ENCODE measurements at places on chromosomes 3 and 15. TPM values are rescaled to one million over a fixed set of nuclear protein-coding genes. Genes with fewer than 3 reads are reported as not detected.

DNA sequence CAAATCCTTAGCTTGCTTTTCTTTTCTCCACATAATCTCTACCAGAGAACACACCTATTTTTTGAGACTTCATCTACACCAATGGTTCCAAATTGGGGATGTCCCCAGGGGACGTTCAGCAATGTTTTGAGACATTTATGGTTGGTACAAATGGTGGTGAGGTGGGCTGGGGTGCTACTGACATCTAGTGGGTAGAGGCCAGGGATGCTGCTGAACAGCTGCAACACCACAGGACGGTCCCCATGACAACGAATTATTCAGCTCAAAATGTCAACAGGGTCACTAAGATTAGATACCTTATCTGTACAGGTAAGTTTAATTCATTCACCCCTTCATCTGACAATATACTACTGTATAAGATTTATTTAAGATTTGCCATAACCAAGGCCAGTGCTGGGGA, 14.4 kb downstream of the GK5 start:
- peaks cover 31% of the 10 kb centered on the region for H3K4me1 ChIP-seq
- peaks cover 42% of the 10 kb centered on the region for H3K36me3 ChIP-seq
- no peak for DNase-seq

- no peak overlapping the region for H3K27ac ChIP-seq
- DNase-seq: no peak
- H3K27me3 ChIP-seq: peaks cover 17% of the 10 kb centered on the region
- H3K36me3 ChIP-seq: no peaks in the 10 kb centered on the region
- H3K4me3 ChIP-seq: no peak overlapping the region
- H3K4me1 ChIP-seq: peaks cover 3% of the 10 kb centered on the region
Measured at GRCh38 chr3:37770938-37771918, 90.5 kb upstream of the CTDSPL start.

- no peak overlapping the region for H3K27ac ChIP-seq
- no peaks in the 10 kb centered on the region for H3K4me1 ChIP-seq
- no peak overlapping the region for H3K4me3 ChIP-seq
- peaks cover 2% of the 10 kb centered on the region for H3K36me3 ChIP-seq
- DNase-seq: no peak
- H3K27me3 ChIP-seq: no peaks in the 10 kb centered on the region
Measured at GRCh38 chr3:167723872-167724271, 10.8 kb downstream of the PDCD10 start.

DNA sequence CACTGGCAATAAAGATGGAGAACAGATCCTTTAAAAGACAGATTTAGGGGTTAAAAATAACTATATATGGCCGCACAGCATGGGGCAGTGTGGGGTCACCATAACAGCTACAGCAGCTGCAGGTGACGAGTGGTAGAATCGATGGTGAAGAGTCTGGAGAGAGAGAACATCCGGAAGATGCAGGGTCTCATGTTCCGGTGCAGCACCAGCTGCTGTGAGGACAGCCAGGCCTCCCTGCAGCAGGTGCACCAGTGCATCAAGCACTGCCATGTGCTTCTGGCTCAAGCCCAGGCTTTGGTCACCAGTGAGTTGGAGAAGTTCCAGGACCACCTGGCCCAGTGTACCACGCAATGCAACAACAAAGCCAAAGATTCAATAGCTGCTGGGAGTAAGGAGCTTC, 93.7 kb upstream of the IMPG2 start:
- no peak overlapping the region for H3K27ac ChIP-seq
- no peaks in the 10 kb centered on the region for H3K36me3 ChIP-seq
- H3K4me1 ChIP-seq: no peaks in the 10 kb centered on the region
- no peaks in the 10 kb centered on the region for H3K27me3 ChIP-seq
- no peak for DNase-seq

DNA sequence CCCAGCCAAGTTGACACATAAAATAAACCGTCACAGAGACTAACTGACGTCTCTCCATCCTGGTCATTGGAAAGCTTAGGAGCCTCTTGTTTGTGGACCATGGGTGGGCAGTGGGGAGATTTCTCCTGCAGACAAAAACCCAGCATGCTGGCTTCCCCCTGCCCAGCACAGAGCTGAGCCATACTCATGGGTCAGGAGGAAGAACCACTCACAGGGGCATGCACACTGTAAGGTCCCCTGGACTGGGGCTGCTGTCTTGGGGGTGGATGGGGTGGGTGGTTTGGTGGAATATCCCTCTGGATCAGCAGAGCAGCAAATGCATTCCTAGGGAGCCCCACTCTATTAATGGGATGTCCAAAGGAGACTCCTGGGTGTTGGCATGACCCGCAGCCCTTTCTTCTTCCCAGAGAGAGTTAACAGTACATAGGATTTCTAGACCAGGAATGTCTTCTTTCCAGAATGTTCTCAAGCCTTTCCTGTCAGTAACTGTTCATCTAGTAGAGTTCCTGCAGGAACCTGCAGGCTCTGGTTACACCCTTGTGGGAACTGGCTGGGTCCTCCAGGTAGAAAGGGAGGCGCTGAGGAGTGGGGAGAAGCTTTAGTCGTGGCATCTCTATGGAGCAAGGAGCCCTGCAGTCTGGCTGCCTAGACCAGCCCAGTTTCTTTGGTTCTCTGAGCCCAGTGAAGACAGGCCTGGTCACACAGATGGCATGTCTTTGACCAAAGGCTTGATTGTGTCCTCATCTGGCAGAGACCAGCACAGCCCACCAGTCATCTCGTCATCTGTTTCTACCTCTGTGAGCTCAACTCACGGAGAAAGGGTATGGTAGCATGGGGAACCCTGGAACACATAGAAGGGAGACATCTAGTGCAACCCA, 73.4 kb upstream of the PRR23C start:
- no peak for DNase-seq
- H3K36me3 ChIP-seq: no peaks in the 10 kb centered on the region
- no peak overlapping the region for H3K27ac ChIP-seq
- H3K4me1 ChIP-seq: peaks cover 4% of the 10 kb centered on the region

DNA sequence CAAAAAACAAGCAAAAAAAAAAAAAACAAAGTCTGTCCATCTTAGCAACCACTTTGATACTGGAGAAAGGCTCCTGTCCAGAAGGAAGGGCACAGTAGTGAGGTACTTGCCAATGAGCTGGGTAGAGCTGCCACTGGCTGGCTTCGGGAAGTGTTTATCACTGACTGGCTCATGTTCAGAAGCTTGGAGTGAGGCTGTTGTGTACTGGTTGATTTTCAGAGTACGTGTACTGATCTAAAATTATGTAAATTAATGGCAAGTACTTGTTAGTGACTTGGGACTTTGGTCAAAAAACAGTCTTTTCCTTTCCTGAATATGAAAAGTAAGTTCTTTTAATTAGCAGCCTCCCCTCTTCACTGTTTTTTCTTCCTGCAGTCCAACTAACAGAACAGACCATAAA, 979 bp upstream of the ZNF621 start:
- peaks cover 11% of the 10 kb centered on the region for H3K4me1 ChIP-seq
- no peak overlapping the region for H3K4me3 ChIP-seq
- H3K27me3 ChIP-seq: no peaks in the 10 kb centered on the region
- H3K36me3 ChIP-seq: peaks cover 32% of the 10 kb centered on the region

DNA sequence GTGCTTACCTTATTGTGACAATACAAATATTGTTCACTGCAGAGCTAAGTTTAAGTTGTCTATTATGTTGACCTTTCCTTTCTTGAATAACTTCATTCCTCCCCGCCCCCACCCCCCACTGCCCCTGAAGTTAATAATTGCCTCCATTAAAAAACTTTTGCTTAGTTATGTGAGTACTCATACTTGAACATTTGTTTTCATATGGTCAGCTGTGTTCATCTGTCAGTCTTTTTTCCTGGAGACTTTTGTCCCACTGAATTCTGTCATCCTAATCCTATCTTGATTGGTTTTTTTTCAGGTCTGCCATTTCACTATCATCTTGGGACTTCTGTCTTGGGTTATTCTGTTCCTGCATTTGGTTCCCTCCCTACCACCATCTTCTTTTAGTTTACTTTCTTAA, 8.5 kb downstream of the SLC25A36 start:
- peaks cover 20% of the 10 kb centered on the region for H3K4me1 ChIP-seq
- peaks cover 2% of the 10 kb centered on the region for H3K36me3 ChIP-seq
- no peak overlapping the region for H3K27ac ChIP-seq
- no peak for DNase-seq
- H3K27me3 ChIP-seq: no peaks in the 10 kb centered on the region

- H3K4me1 ChIP-seq: no peaks in the 10 kb centered on the region
- no peak for DNase-seq
- H3K36me3 ChIP-seq: no peaks in the 10 kb centered on the region
- H3K27me3 ChIP-seq: no peaks in the 10 kb centered on the region
Measured at GRCh38 chr3:127180859-127181258, 12.1 kb upstream of the PRR23E start.

DNA sequence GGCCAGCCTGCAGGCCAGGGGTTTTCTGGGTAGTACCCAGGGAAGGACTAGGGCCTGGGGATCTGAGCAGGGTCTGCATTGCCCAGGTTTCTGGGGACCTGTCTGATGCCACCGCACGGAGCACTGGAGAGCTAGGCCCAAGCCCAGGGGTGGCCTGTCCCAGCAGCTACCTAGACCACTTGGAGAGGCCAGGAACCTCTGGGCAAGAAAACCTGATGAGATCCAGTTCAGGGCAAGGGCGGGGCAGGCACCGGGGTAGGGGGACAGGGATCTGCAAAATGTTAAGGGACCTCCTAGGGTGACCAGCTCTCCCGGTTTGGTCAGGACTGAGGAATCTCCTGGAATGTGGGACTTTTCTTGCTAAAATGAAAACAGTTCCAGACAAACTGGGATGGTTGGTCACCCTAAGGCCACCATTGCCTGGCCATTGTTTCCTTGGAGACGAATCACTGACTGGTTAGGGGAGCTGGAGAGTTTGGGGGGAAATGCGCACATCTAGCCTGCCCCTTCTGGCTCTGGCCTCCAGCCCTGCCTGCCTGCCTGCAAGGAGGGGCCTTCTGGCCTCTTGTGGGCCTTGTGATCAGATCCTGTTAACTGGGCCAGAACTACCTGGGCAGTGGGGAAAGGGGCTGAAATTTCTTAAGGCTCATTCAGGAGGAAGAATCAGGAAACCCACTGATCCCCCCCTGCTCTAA, 117.4 kb upstream of the TLE3 start:
- no peak for DNase-seq
- no peaks in the 10 kb centered on the region for H3K4me1 ChIP-seq
- H3K27ac ChIP-seq: no peak overlapping the region
- H3K4me3 ChIP-seq: no peak overlapping the region
- no peaks in the 10 kb centered on the region for H3K36me3 ChIP-seq

- no peak for DNase-seq
- H3K36me3 ChIP-seq: no peaks in the 10 kb centered on the region
- H3K4me1 ChIP-seq: no peaks in the 10 kb centered on the region
- H3K27ac ChIP-seq: no peak overlapping the region
Measured at GRCh38 chr3:41434781-41435180, 235.5 kb downstream of the CTNNB1 start.

GRCh38 chr3:64815195-64815631, 127.4 kb upstream of the ADAMTS9 start:
- no peaks in the 10 kb centered on the region for H3K36me3 ChIP-seq
- no peaks in the 10 kb centered on the region for H3K4me1 ChIP-seq
- no peak overlapping the region for H3K4me3 ChIP-seq
- DNase-seq: no peak
- H3K27ac ChIP-seq: no peak overlapping the region

- H3K27me3 ChIP-seq: no peaks in the 10 kb centered on the region
- no peak overlapping the region for H3K27ac ChIP-seq
- no peak for DNase-seq
- peaks cover 9% of the 10 kb centered on the region for H3K4me1 ChIP-seq
Measured at GRCh38 chr3:138768125-138768524, 66.6 kb downstream of the PIK3CB start.

DNA sequence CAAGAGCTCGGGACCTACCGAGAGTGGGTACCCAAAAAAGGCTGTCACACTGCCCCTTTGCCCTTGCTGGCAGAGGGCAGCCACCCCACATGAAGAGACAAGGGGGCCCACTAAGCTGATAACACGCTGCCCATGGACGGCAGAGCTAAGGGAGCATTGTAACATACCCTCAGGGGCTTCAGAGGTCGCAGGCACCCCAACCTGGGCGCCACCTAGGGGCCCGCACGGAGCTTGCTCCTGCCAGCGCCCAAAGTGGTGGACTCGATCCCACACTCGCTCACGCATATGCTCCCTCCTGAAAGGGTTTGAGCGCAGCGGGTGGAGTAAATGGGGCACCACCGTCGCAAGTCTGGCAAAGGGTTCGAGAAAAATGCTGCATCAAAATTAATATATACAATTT, 975.4 kb downstream of the ZPLD1 start:
- H3K4me1 ChIP-seq: no peaks in the 10 kb centered on the region
- DNase-seq: no peak
- no peak overlapping the region for H3K27ac ChIP-seq
- no peaks in the 10 kb centered on the region for H3K27me3 ChIP-seq
- no peaks in the 10 kb centered on the region for H3K36me3 ChIP-seq
- H3K4me3 ChIP-seq: no peak overlapping the region

GRCh38 chr15:53555226-53555625, 204.2 kb downstream of the WDR72 start:
- H3K4me1 ChIP-seq: no peaks in the 10 kb centered on the region
- DNase-seq: no peak
- H3K27ac ChIP-seq: no peak overlapping the region
- H3K4me3 ChIP-seq: no peak overlapping the region
- H3K27me3 ChIP-seq: no peaks in the 10 kb centered on the region

DNA sequence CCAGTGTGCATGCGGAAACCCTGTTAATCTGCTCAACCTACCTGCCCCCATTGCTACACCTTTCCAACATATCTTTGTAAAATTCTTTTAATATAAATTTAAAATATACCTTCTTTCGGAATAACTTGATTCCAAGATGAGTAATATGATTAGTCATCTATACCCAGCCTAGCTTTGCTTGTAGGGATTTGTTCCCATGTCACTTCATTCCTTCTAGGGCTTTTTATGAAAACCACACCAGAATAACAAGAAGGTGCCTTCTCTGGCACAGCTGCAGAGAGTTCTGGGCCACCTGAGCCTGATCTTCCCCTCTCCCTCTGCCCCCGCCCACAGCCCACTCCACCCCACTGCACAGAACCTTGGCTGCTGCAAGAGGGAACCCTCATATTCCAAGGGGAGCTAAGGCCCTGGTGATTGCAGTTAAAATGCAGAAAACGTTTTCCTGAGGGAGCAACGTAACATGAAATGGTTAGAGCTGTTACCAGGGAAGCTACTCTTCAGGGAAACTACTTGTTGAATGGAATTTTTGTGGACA, 38.6 kb upstream of the HACD2 start:
- H3K4me3 ChIP-seq: no peak overlapping the region
- H3K27ac ChIP-seq: no peak overlapping the region
- H3K27me3 ChIP-seq: no peaks in the 10 kb centered on the region
- H3K36me3 ChIP-seq: no peaks in the 10 kb centered on the region

Gene CYP8B1
- not detected for total RNA-seq

Gene ETV5
- total RNA-seq: 26.5 TPM

Gene RPL32
- total RNA-seq: 400 TPM

Gene KATNBL1
- total RNA-seq: 75.8 TPM

Gene SCG5
- total RNA-seq: 0.87 TPM

Gene HCLS1
- not detected for total RNA-seq

Gene SUCNR1
- 0.05 TPM for total RNA-seq

Gene FLNB
- total RNA-seq: 207 TPM

Gene GOLGA8Q
- 0.45 TPM for total RNA-seq

Gene TGM5
- total RNA-seq: 0.24 TPM

Gene MLH1
- 98.5 TPM for total RNA-seq

Measured in SJSA1 (cell line).